ENCODE measurements at places on chromosomes 1 and 21.

DNA sequence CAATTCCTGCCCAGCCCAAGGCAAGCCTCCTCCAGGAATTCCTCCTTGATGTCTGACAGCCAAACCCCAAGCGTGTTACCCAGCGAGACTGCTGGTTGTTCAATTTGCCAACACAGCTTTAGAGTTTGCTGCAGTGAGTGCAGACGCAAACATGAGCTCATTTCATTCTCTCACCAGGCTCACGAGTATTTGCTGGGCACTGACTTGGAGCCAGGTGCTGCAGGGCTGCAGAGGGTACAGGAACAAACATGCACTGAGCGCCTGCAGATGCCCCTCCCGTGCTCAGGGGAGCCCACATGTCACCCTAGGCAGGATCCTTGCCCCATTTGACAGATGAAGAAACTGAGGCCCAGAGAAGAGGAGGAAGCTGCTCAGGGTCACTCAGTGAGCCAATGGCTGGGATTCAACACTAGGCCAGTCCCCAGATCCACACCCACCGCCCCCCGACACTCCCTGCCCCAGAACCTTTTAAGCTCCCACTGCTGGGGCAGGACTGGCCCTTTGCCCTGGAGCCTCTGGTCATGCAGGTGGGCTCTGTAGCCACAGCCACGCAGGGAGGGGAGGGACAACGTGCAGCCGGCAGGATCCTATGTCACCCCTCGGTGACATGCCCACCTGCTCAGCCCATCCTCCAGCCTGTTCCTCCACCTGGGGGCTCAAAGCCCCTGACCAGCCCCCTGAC, 363.7 kb downstream of the MATN1 start:
- DNase-seq: no peak

GRCh38 chr21:46000731-46001641, 19.4 kb downstream of the COL6A1 start:
- DNase-seq: no peak

DNA sequence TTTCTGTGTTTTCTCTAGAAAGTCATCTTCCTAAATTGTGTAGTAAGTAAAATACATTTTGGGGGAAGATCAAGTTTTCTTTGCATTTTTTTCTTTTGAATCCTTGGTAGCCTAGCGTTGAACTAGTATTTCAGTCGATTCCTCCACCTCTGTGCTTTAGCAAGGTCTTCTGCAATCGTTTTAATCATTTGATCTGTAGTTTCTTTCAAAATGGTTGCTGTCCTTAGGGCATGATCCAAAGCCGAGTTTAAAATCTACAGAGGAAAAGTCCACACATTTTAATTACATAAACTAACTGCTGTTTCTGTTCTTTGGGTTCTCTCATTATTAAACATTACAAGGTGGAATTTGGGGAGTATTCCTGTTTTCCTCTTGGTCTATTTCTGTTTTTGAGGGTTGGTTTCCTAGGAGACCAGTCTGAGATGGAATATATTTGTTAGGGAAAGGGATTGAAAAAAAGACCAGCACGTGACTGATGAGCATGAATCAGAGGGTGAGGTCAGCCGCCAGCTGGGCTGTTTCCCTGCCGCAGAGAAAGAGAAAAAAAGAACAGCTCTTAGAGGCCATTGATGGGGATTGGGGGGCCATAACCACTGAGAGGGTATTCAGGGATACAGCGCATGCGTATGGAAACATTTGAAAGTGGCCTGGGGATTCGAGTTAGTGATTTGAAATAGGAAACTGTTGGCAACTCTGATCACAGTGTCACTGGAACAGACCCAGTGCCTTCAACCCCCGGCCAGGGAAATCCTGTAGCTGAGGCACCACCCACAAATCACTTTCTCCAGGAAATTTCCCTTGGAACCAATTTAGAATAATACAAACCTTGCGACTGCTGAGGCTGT, 40.6 kb downstream of the AKNAD1 start:
- no peak for DNase-seq

- no peak for DNase-seq
These were observed 68.3 kb upstream of the SIM2 start for GRCh38 chr21:36630485-36631206.

DNA sequence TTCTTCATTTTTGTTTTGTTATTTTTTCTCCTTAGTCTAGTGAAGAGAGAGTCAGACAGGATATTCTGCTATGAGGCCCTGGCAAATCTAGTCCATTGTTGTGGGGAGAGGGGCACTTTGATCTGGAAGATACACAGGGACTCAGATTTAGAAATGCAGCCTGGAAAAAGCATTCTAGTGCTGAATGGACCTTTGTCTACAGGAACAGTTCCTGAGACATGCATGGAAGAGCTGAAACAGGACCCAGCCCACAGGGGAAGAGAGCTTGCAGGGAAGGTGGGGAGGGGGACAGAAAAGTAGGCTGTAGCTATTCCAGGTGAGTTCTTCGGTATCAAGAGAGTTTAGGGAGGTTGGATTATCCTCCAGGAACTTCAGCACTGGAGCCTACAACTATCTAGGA, 98.5 kb downstream of the AKT3 start:
- no peak for DNase-seq

DNA sequence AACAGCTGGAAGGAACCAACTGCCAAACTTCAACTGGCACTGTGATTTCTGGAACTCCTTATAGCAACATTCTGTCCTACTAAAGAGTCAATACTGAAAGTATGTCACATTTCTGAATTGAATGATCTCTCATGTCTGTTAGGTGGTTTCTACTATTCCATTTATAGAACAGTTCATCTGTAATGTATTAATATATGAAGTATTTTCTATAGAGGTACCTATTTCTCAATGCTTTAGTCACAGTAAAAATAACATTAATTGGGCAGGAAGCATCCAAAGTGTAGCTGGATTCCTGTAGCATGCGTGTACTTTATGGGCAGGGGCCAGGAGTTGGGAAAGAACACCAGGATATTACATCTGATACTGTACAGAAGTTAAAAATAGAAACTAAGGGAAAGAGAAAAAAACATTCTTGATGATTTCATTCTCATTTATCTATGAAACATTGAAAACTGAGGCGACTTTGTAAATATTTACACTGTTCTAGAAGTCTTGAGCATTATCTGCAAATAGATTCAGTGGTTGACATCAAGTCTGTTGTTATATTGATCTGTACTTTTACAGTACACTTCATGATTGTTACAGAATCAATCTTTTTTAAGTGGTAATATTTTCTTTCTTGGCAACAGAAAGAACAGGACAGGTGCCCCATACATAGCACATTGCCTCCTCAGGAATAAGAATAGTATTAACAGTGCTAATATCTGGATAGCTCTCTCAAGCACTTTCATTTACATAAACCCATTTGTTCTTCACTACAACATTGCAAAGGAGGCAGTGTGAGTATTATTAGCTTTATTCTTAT, 6.2 kb upstream of the ZNF281 start:
- no peak for DNase-seq
